ENCODE measurements at places on chromosomes 3 and 15.

DNA sequence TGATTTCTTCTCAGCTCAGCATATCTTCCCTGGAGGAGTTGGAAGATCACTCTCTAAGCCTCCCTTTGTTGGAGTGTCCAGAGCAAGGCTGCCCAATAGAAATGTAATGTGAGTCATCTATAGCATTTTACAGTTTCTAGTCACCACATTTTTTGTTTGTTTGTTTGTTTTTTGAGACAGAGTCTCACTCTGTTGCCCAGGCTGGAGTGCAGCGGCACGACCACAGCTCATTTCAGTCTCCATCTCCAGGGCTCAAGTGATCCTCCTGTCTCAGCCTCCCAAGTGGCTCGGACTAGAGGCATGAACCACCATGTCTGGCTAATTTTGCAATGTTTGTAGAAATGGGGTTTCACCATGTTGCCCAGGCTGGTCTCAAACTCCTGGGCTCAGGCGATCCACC, 21.3 kb downstream of the KLHL6 start:
- no peak for DNase-seq

DNA sequence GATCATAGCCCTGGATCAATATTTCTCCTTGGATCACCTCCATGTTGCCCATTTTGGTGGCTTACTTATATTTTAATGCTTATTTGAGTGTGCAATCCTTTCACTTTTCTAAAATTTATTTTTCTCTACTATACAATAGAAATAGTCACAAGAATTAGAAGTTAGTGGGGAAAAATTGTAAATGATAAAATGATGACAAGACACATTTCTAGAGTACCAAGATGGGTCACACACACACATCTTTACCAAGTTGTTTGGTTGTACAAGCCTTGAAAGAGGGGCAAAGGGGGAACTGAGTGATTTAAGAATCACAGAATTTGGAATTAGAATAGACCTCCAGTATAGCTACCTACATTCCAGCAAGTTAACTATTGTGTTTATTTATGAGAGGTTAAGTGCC, 545.8 kb downstream of the RBMS3 start:
- no peak for DNase-seq

DNA sequence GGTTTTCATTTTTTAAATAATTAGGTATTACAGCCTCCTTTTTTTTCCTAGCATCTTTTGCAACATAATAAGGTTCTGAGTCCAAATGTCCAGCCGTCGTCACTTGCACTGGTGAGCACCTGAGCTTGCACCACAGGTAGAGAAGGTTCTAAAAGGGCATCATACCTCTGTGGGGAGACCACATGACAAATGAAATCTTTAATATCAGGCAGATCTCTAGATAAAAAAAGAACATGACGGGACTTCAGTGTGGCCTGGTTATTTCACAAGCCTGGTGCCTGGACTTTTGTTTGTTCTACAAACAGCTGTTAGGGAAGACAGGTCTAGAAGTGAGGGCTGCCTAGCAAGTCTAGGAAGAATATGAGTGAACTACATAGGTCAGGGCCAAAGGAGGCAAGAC, 3.6 kb downstream of the ZBED2 start:
- DNase-seq: no peak

- DNase-seq: no peak
Observed at GRCh38 chr3:140386357-140387100, 291.3 kb upstream of the TRIM42 start.

GRCh38 chr3:28191363-28191762, 50.1 kb upstream of the CMC1 start:
- DNase-seq: no peak

GRCh38 chr15:94739639-94740038, 508.3 kb downstream of the MCTP2 start:
- DNase-seq: no peak

DNA sequence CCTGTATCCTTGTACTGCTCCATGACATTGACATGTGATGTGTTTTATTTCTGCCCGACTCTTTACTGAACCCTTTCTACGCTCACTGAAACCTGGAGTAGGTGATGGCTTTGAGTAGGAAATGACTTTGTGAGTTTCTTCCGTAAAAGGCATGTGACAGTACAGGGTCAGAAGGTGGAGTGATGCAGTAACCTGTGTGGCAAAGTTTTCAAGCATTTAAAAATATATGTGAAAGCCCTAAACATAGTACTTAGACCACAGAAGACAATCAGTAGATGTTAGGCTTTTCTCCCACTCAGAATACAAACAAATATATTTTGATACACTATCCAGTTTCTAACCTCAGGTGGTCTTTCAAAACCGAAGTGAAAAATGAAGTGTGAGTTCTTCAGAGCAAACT, 31.3 kb upstream of the SACM1L start:
- no peak for DNase-seq

DNA sequence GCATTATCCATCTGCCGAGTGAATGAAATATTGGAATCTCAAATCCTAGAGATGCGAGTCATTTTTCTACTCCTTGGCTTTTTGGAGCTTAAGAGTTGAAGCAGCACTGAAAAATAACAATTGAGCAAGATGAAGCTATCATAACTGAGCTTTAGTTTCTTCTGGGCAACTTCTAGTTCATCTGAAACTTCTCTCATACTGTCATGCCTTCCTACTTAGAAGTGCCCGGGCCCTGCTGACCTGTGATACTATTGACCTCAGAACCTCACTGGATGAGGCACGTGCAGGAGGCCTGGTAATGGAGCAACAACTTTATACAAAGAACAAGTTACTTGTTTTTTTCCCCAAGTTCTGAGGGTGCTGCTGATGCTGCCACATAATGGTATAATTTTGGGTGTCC, 48.5 kb upstream of the P3H2 start:
- no peak for DNase-seq

- no peak for DNase-seq
Observed at GRCh38 chr3:45387636-45388348, 584 bp upstream of the LARS2 start.

GRCh38 chr15:20351448-20351971, 190.1 kb downstream of the GOLGA6L6 start:
- no peak for DNase-seq

DNA sequence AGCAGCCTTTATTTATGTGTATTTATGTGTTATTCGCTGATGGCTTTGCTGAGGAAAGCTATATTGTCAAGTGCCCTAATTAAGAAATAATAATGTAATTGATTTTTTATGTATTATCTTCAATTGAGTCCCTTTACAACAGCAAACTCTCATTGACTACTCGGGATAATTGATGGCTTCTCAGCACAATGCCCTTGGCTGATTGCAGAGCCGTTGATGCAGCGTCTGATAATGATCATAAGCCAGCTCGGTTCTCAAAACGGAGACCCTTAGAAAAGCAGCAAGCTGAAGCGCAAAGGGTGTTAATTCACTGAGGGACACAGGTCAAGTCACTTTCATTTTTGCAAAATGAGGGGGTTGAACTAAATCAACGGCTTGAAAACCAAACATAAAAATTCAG, 357.1 kb upstream of the KCNH8 start:
- no peak for DNase-seq

DNA sequence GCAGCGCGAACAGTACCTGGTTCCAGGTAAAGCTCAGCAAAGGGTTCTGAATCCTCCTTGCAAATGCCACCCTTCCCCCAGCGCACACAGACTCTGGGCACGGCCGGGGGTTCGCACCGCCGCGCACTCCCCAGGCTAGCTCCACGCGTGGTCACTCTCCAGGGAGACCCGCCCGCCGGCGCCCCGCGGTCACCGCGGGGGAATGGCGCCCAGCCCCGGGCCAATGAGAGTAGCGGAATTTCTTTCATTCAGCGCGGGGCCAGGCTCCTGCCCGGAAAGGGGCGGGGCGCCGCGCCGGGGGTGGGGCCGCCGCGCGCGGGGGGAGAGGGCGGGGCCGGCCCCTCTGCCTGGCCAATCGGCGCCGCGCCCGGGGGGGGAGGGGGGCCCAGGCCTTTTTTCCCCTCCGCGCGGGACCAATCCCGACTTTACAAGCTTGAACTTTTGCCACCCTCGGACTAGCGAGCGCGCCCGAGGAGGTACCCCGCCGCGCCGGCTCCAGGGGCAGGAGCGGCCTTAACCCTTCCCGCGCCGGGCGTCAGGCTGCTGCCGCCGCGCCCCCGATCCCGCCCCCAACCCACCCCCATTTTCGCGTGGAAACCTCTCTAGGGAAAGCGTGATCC, 1.1 kb upstream of the SMAD6 start:
- DNase-seq: peak; percentile 88

DNA sequence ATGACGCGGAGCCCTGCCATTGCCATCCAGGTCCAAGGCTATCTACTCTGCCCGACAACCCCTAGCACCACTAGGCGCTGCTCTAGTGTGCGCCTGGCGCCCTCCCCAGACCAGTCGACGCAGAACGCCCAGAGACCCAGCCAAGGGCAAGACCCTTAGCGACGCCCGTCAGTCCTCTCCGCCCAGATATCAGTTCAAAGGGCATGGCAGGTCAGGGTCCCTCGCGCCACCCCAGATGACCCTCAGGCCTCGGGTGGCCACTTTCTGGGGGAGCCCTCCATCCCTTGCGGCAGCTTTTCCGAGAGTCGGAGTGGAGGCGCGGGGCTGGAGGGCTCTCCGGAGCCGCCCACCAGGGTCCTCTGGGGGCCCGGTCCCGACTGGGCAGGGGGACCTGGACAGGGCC, 371 bp upstream of the CLSTN2 start:
- no peak for DNase-seq

GRCh38 chr3:77686560-77686959, 646.7 kb downstream of the ROBO2 start:
- no peak for DNase-seq

GRCh38 chr3:71047616-71048531, 535.7 kb downstream of the FOXP1 start:
- no peak for DNase-seq

- peak; percentile 61 for DNase-seq
Observed at GRCh38 chr3:181103605-181104004, 114.1 kb upstream of the DNAJC19 start.

- DNase-seq: no peak
Observed at GRCh38 chr3:53274938-53275605, 19.2 kb upstream of the TKT start.

DNA sequence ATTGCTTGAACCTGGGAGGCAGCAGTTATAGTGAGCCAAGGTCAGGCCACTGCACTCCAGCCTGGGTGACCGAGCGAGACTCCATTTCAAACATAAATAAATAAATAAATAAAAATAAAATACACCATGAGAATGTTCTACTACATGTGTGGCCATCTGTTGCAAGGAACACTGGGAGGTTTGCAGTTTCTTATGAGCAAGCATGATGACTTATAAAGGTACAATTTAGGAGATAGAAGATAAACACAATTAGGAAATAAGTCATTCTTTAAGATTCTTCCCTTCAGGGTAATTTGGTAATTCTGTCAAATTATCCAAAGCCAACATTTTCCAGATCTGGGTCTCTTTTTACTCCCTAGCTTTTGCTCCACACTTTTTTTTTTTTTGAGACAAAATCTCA, 13.4 kb downstream of the HTR3C start:
- no peak for DNase-seq

DNA sequence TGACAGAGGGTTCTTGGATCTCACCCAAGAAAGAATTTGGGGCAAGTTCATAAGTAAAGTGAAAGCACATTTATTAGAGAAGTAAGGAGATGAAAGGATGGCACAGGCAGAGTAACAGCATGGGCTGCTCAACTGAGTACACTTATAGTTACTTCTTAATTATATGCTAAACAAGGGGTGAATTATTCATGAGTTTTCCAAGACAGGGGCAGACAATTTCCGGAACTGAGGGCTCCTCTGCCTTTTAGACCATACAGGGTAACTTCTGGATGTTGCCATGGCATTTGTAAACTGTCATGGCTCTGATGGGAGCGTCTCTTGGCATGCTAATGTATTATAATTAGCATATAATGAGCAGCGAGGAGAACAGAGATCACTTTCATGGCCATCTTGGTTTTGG, 221.2 kb upstream of the STT3B start:
- DNase-seq: no peak

DNA sequence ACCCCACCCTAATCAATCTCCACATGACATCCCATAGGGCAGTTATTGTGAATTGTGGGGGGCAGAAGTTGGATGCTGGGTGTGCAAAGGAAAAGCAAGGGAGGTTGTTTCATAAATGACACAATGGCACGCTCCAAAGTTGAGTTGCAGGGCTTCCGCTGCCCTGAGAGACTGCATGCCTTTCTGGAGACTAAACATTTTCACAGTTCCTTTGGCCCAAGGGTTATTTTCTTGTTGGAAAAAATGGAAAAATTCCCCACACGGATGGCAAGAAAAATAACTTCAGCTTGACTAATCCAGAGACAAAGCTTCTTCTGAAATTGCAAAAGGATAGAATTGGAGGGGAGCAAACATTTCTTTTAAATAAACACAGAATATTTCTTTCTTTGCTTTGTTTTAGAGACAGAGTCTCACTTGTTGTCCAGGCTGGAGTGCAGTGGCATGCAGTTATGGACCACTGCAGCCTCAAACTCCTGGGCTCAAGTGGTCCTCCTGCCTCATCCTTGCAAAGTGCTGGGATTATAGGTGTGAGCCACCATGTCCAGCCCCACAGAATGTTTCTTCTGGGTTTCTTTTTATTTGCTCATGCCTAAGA, 19.1 kb upstream of the TPM1 start:
- no peak for DNase-seq

DNA sequence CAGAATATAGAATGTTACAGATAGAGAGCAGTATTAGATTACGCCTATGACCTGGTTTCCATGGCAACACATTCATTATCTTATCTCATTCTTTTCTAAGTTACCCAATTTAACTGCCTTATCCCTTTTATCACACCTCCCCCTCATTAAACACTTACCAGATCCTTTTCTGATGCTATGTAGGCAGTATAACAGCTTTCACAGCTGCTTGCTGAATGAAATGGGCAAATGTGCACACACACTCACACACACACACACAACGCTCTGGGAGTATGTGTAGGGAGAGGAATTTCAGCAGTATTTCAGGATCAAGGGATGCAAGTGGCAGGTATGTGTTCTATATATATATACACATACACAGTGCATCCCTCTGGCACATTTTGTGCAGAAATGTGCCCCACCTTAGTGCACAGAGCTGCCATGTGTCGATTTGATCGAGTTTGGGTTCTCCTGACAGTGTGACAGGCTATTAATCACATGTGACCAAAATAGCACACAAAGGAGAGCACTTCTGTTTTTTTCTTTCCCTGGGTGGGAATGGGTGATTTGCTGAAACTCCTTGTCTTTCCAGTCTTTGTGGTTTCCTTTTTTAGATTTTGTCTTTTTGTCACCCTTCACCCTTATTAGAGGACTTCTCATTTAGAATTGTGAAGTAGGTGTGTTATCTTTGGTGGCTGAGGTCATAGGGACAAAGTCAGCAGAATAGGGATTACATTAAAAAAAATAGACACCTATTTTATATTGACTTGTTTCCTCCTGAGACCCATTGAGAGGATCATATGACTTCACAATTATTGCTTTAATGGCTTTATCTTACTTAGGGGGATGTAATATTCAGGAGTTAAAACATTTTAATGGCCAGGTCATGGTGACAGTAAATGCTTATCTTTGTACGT, 553.7 kb downstream of the PDCD6IP start:
- DNase-seq: peak; percentile 32

Measured in Kasumi-1 (cell line).